ENCODE measurements at places on chromosomes 7 and 10.
A peak's percentile ranks its signal among the peaks of the same experiment; 100 is the strongest.

GRCh38 chr7:128872394-128872824, 9.8 kb downstream of the ATP6V1F start:
- DNase-seq, result no peak

GRCh38 chr10:12484002-12484918, 134.9 kb downstream of the CAMK1D start:
- no peak for DNase-seq

GRCh38 chr10:4645836-4646235, 180.2 kb upstream of the AKR1E2 start:
- no peak for DNase-seq

GRCh38 chr10:132827861-132828539, 42.1 kb upstream of the NKX6-2 start:
- DNase-seq, result no peak

- DNase-seq, result no peak
These were observed 112.8 kb downstream of the SEMA3D start for GRCh38 chr7:85074016-85074415.

GRCh38 chr7:75979759-75980429, 14.5 kb downstream of the TMEM120A start:
- DNase-seq, result no peak

GRCh38 chr10:1158066-1158465, 101.9 kb downstream of the WDR37 start:
- no peak for DNase-seq

GRCh38 chr7:140646931-140647647, 6.5 kb upstream of the DENND2A start:
- peak; percentile 57 for DNase-seq

- DNase-seq, result no peak
These were observed 130.3 kb downstream of the DIP2C start for GRCh38 chr10:558891-559766.

GRCh38 chr10:12785415-12785831, 216.1 kb downstream of the CCDC3 start:
- no peak for DNase-seq

Data from activated CD4-positive, alpha-beta T cell treated with anti-CD3 and anti-CD28 coated beads for 36 hours (primary cell).